Renal cortical epithelial cell (primary cell): ENCODE measurements at places on chromosomes 16 and 17. TPM values are rescaled to one million over a fixed set of nuclear protein-coding genes. Genes with fewer than 3 reads are reported as not detected.

CCL18 gene
- 0.69 TPM in 1 of 2 replicates, not detected in the other for total RNA-seq

GP2 gene
- not detected in 2 replicates for total RNA-seq

TBC1D3I gene
- 0.60 TPM in 1 of 2 replicates, not detected in the other for total RNA-seq

ABCA9 gene
- total RNA-seq: 0.20 TPM in 1 of 2 replicates, not detected in the other

SPHK1 gene
- 16.5 and 118 TPM in 2 replicates for total RNA-seq

SEPTIN1 gene
- 0.25 TPM in 1 of 2 replicates, not detected in the other for total RNA-seq

P2RX5 gene
- 2.9 and 19.3 TPM in 2 replicates for total RNA-seq

NHLRC4 gene
- 0.85 TPM in 1 of 2 replicates, not detected in the other for total RNA-seq

TMEM106A gene
- 2.3 and 2.4 TPM in 2 replicates for total RNA-seq
